Left lung (tissue), 14 donors: ENCODE measurements at places on chromosomes 5 and 9. TPM values are rescaled to one million over a fixed set of nuclear protein-coding genes. Genes with fewer than 3 reads are reported as not detected.
A peak's percentile ranks its signal among the peaks of the same experiment; 100 is the strongest.

MRPL36 gene
- 20.7 TPM for polyA plus RNA-seq

YIPF5 gene
- polyA plus RNA-seq: 58.9 TPM

DNA sequence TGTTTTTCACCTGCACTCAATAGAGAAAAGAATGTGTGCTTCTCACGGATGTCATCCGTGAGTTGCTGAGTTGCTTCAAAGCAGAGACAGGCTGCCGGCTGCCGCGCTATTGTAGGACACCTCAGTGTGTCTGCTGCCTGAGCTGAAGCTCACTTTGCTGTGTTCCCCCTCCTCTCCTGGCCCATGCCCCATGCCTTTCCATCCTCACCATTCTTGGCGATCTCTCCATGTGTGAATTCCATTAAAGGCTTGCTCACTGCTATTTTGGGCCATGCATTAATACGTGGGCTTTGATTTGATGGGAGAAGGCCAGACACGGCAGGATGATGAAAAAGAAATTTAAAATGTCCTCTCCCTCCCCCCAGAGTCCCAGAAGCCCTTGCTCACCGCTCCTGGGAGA is 14.5 kb downstream of the ADAM19 start:
- DNase-seq: no peak

DNA sequence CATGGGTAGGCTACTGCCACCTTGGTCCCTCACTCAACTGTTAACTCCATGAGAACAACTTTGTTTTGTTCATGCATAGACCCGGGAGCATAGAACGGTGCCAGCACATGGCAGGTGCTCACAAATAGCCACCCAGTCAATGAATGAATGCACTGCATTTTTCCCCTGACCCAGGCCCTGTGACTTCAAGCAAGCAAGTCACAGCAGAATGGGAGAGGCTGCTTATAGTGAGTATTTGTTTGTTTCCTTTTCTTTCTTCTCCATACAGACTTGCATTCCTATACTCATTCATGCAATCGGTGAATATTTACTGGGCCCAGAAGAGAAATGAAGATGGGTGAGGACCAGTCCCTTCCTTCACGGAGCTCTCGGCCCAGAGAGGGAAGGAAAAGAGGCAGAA is 62.0 kb downstream of the SHB start:
- DNase-seq: no peak

DNA sequence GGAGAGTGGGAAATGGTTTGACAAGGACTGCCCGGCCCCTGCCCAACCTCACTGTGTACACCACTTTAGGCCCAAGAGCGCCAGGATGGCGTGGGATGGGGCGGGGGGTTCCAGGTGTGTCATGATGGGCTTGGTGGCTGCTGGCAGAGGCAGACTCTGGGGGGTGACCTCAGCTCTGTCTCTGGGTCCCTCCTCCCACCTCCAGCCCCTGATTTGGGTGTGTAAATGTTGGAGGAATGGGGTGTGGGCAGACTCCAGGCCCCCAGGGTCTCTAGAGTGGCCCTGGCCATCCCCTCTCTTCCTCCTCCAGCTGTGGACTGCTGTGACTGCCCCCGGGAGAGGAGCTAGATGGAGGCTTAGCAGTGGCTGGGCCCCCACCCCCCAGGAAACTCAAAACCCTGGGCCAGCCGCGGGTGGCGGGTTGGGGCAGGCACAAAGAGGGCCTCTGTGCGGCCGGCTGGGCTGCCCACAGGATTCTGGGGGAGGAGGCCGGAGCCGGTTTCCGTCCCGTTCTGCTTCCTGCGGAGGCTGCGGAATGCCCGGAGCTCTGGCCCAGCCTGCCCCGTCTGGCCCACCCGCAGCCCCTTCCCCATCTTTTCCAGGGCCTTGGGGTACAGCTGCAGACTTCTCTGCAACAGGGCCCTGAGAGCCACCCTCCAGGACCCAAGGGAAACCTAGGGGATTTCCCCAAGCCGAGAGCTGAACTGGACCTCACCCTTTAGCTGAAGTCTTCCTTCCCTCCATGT is 23.1 kb downstream of the CXXC5 start:
- no peak for DNase-seq

SMIM3 gene
- 19.4 TPM for polyA plus RNA-seq

- DNase-seq: no peak
These were observed 259.3 kb downstream of the TUSC1 start for GRCh38 chr9:25418974-25419373.

DNA sequence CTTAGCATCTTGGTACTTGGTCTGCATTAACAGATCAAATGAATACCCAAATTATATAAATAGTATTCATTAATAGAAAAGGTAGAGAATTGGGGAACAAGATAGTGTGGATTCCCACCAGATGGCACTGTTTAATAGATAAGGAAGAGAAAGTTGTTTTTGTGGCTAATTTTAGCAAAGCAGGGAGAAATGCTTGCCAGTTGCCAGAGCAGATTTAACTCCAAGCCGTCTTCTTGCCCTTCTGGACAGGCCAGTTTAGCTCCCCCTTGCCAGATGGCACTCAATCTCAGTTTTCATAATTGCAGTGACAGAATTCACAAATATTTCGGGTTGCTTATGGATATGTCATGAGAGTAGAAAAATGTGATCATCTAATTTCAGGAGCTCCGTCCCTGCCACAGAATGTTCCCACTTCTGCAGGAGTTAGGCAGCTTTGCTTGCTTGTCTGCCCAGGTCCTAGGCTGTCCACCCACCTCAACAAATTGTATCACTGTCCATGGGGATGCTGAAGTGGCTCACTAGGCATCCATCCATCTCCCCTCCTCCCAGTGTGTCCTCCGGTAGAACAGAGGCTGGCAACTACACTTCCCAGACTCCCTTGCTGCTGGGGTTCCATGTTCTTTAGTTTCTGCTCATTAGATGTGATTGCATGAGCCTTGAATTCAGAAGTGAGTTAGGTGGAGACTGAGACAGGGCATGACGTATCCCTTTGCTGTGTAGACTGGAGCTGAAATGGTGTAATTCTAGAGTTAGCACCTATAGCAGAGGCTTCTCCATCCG is 11.8 kb upstream of the HEXB start:
- peak; percentile 52 for DNase-seq

ZNF462 gene
- 31.3 TPM for polyA plus RNA-seq

- DNase-seq: no peak
These were observed 247.0 kb upstream of the TNC start for GRCh38 chr9:115364991-115365390.

DNA sequence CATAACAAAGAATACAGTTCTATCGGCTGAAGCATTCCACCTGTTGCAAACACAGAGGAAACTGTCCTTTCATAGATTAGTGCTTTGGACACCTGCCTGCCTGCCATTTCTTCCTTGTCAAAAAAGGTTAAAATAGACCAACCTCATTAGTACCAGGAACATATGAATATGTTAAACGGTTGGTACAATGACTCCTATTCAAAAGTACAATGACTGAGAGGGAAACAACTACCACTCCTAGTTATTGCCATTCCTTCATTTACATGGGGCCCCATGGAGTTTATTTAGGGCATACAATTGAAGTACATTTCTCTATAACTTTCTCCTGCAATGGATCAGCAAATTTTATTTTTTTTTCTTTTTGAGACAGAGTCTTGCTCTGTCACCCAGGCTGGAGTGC is 77.4 kb upstream of the PIP5K1B start:
- no peak for DNase-seq

DNA sequence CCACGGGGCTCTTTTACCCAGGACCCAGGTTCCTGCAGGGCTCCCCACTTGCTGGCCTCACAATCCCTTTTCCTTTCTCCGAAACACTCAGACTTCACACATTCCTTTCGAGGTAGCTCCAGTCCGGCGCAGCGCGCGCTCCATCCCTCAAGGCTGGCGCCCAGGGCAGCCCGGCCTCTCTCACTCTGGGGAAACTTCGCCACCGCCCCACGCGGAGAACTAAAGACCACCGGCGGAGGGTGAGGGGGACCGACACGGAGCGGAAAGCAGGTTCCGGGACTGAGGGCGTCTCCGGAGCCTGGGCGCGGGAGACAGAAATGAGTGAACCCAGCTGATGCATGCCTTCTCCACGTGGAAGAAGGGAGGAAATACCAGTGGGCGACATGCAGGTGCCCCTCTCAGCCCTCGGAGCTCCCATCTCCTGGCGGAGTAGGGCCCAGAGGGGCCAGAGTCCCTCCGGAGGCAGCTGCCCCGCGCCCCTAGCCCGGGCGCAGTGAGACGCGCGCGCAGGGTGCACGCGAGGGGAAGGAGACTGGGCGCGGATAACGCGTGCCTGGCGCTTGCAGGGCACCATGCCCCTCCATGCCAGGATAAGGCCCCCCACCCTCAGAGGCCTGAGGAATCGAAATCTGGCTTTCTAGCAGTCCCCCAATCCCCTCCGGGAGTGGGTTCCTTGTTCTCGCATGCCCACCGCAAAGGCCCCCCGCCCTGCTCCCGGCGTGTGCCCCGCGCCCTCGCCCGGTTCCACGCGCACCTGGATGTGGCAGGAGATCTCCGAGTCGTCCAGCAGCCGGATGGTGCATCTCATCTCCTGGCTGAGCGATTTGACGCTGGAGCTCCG is 650 bp downstream of the FRMD3 start:
- DNase-seq: no peak

PHF19 gene
- 43.4 TPM for polyA plus RNA-seq
